Ecto neural progenitor cell (in vitro differentiated cells): ENCODE measurements at places on chromosomes 4 and X.

- no peak for DNase-seq
Measured at GRCh38 chrX:42017971-42018370, 94.6 kb upstream of the CASK start.

GRCh38 chrX:111662292-111662691 lies 18.7 kb upstream of the ALG13 start:
- DNase-seq = no peak

DNA sequence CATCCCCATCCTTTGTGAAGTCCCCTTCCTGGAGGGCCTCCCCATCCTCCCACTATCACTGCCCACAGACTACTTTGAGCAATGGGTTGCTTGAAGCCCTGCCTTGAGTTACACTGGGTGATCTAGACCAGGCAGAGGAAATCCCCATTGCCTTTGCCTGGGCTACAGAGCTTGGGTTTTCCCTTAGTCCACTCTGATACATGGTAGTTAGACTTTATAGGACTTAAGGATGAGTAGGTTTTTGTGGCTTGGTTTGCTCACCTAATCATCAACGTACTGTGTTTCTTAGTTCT lies 56.6 kb downstream of the TMEM131L start:
- no peak for DNase-seq

DNA sequence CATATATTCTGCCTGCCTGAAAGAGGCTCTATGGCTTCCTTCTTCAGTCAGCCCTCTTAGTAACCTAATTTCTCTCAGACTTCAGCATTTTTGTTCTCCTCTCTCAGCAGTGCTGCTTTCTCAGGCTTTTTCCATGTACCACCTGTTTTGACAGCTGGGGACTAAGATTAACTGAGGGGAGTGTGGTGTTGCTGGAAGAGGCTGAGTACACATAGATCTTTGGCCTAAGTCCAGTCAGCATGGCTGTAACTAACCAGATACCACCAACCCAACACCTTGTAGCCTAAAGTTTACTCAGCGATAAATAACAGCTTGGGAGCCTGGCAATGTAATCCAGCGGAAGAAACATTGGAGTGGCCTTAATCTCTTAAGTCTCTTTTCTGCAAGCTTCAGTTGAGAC lies 85.5 kb downstream of the RTL3 start:
- DNase-seq = no peak

GRCh38 chr4:84324303-84325245 lies 174.5 kb downstream of the NKX6-1 start:
- DNase-seq = no peak
